CD4-positive, alpha-beta T cell treated with Interleukin-6 for 4 hours (primary cell): ENCODE measurements at places on chromosomes 1 and 21.
A peak's percentile ranks its signal among the peaks of the same experiment; 100 is the strongest.

DNA sequence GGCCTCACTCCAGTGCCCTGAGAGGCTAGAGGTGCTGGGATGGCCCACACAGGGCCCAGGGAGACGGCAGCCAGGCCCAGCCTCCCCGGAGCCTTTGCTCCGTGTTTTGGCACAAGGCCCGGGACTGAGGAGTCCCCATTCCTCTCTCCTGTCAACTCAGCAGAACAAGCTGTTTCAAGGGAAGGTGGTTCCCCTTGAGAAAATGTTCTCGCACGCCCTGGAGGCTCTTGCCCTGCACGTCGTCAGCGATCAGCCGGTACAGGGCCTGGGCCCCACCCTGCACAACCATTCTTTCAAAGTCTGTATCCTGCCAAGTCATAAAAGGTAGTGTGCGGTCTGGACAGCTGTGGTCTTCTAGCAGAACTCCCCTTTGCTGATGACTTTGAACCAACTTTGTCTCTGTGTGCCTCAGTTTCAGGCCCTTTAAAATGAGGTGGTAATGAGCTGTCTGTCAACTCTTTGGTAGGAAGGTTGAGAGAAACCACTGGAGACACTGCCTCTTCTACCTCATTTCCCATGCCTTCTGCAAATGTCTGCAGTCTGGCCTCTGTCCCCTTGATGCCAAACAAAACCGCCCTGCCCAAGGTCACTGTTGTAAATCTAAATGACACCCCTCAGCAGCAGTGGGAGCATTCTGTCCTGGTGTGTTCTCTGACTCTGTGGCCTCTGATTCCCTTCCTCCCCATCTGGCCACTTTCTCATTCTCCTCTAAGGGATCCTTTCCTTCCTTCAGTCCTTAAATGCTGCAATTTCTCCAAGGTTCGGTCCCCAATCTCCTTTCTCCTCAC lies 138.6 kb upstream of the JUN start:
- peak; percentile 58 for DNase-seq

DNA sequence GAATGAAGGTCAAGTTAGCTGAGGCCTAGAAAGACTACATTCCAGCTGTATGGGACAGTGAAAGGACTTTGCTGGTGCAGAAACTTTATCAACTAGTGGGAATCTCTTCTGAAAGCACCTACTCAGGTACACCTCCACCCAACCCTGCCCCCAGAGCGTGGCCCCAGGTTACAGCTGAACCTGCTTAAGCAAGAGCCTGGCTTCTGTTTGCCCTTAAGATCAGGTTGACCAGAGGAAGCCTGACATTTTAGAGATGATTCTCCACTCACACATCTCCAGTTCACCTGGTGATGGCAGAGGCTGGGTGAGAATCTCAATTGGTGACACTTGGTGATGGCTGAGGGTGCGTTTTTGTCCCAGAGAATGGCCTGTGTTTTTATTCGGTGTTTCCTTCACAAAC lies 24.0 kb downstream of the ELAPOR1 start:
- DNase-seq: no peak

GRCh38 chr1:177737456-177737855 lies 232.4 kb downstream of the SEC16B start:
- no peak for DNase-seq

- no peak for DNase-seq
Observed at GRCh38 chr1:72034827-72035226, 247.5 kb downstream of the NEGR1 start.

DNA sequence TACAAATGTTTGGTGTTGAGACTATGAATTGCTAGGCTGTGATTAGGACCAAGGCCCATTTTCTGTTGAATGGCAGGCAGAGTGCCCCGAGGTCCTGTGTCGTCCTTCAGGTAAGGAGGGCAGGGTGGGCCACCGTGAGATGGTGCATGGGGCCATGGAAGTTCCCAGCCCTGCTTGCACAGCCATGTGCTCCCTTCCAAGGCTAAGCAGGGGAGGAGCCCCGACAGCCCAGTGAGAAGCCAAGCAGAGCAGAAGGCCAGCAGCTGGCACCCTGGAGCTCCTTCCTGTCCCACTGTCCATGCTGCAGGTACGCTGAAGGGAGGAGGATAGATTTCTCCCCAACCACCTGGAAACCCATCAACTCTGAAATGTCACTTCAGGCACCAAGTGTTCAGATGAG lies 8.2 kb upstream of the NUAK2 start:
- DNase-seq: no peak
